ENCODE measurements at places on chromosomes 3 and 15.
A peak's percentile ranks its signal among the peaks of the same experiment; 100 is the strongest.

DNA sequence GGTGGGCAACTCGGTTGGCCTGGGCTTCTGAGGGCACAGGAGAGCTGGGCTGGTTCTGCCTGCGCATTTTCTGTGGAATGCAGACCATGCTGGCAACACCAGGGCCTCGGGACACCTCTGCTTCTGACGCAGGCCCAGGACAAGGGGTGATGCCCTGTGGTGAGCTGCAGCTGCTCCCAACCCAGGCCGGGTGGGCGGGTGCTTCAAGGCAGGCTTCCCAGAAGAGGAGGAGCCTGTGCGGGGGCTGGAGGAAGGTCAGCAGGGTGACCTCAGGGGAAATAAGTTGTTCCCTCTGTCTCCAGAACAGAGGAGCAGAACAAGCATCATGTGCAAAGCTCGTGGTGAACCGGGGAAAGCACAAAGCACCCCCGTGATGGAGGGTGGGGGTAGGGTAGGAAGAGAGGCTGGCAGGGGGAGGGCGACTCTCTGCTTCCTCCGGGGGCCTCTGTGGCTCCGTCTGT lies 11.0 kb upstream of the PLXNA1 start:
- no peak for DNase-seq

GRCh38 chr15:67783303-67783702 lies 42.0 kb upstream of the SKOR1 start:
- DNase-seq: no peak

- no peak for DNase-seq
Measured at GRCh38 chr3:42999212-42999611, 20.1 kb downstream of the GASK1A start.

DNA sequence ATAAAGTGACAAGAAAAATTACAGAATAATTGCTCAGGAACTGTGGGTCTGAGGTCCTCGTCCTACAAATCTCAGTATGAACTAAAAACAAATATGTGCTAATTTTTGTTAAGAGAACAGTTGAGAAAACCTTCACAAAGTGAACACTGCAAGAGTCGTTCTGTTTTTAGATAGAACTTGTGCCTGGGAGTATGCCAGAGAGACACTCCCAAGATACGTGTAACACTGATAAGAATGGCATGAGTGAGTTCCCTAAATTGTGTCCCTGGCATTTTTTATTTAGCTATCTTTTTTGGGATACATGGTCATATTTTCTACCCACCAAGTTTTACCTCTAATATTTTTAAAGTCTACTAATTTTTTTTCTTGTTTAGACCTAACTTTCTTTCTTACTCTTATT lies 860.0 kb upstream of the NR2F2 start:
- DNase-seq: no peak

DNA sequence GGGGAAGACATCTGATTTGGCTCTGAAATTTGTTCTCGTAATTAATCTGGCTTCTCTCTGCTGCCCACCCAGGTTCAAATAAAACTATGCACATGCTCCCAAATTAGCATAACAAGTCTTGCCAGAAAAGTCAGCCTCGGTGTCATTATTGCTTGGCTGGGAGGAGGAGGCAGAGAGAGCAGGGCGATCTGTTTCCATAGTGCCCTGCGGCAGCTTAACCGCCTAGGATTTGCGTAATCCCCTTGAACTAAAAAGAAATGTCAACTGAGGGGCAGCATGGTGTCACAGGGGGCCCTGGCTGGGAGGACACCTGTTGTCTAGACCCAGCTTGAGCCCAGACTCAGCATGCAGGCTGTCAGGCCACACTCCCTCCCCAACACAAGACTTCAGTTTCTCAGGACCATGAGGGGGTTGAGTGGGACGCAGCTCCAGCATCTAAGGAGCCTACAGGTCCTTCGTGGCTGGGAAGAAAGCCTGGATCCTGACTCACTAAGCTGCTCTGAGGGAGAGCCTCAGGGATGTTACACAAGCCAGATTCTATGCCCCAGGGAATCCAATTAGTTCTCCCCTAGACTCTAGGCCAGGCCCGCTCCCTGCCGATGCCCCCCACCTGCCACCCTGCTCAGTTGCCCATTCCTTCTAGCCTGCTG lies 17.3 kb downstream of the MRPS11 start:
- DNase-seq: no peak

GRCh38 chr3:61936344-61936937 lies 375.1 kb downstream of the PTPRG start:
- DNase-seq: no peak

GRCh38 chr3:188975600-188976314 lies 196.0 kb upstream of the TPRG1 start:
- DNase-seq: peak; percentile 95

GRCh38 chr3:112606098-112606497 lies 34.8 kb downstream of the CCDC80 start:
- no peak for DNase-seq

- DNase-seq: no peak
Measured at GRCh38 chr3:125141596-125142419, 70.7 kb downstream of the SLC12A8 start.

GRCh38 chr15:71761649-71762048 lies 48.7 kb upstream of the NR2E3 start:
- DNase-seq: no peak

- DNase-seq: no peak
Measured at GRCh38 chr15:56987286-56987685, 68.8 kb downstream of the TCF12 start.
